ENCODE measurements at places on chromosomes 7 and 10. TPM values are rescaled to one million over a fixed set of nuclear protein-coding genes. Genes with fewer than 3 reads are reported as not detected.

GRCh38 chr7:141271451-141271850 is 197.6 kb downstream of the TMEM178B start:
- DNase-seq = no peak

GRCh38 chr7:111746950-111747349 is 184.7 kb upstream of the IMMP2L start:
- no peak for DNase-seq

DNA sequence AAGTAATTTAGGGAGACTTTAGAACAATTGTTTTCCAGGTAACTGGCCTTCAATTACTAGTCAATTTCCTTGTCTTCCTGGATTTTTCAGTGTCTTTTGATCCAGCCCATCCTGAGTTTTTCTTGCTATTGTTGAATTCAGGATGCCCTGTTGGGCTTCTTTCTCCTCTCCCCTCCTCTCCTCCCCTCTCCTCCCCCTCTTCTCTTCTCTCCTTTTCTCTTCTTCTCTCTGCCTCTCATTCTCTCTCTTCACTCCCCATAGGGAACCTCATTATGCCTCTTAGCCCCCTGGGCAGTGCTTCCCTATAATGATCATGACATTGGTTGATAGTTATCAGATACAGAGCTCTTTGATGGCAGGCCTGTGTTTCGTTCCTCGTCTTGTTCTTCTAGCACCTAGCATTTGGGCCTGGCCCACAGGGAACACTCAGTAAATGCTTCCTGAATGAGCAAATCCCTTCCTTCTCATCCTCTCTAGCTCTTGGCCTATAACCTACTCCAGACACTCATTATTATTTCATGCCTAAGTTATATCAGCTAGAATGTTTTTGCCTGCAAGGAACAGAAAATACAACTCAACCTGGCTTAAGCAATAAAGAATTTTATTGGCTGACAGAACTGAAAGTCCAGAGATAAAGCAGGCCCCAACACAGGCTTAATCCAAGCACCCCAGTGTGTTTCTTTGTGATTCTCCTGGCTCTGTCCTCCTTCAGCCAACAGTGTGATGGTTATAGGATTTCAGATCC is 56.8 kb downstream of the CACNB2 start:
- DNase-seq = no peak

Gene SLC13A4
- not detected for total RNA-seq

Measured in activated CD4-positive, alpha-beta T cell treated with anti-CD3 and anti-CD28 coated beads for 36 hours (primary cell).